Amniotic stem cell (primary cell): ENCODE measurements at places on chromosomes 12 and 14.
A peak's percentile ranks its signal among the peaks of the same experiment; 100 is the strongest.

GRCh38 chr12:56590237-56590830 lies 39.8 kb downstream of the BAZ2A start:
- DNase-seq = no peak

GRCh38 chr12:104721039-104721405 lies 237.1 kb downstream of the SLC41A2 start:
- no peak for DNase-seq

GRCh38 chr12:124663771-124664366 lies 96.5 kb upstream of the NCOR2 start:
- no peak for DNase-seq

DNA sequence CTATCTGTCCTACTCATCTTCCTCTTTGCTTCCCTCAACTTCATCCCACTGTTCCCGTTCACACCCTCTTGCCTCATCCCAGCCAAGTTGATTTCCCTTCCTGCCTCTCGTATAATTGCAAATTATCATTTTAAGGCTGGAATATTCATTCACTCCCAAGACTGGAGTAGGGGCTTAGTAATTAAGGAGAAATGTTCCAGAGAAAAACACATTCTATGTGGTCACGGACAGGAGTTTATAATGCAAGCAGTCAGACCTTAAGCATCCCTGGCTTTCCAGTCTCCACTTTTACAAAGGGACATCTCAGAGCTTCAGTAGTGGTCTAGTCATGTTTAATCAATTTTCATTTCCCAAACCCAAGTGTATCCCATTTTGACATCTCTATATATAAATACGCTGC lies 54.9 kb downstream of the TMEM132D start:
- DNase-seq = peak; percentile 4

DNA sequence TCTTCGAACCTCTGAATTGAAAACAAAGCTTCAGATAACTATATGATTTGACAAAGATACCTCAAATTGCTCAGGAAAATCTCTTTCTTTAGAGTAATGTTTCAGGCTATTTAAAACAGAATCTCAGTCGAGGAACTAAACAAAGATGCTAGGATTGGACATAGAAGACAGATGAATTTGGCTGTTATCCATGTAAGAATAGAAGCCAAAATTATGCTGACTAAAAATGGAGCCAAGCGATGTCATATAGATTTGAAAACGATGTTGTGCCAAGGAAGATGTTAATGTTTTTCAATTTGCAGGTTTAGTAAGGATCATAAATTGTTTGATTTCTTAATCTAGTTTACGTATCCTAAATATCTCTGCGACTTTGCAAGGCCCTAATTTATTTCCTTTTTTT lies 295.9 kb downstream of the FOXG1 start:
- DNase-seq = no peak

DNA sequence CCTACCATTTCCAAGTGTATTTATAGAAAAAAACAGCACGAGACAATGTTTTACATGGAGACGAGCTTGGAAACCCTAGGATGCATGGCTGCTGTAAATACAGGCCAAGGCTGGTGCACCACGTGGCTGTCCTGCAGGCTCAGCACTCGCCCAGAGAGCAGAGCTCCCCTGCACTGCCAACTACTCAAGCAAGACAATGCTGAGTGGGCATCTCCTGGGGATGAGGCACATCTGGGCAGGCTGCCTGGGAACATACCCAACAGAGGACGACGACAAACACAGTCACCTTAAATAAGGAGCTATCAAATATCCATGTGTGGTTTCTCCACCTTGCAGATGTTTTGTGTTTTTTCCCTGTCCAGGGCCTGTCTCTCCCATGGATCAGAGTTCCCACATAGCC lies 128.3 kb upstream of the PRMT8 start:
- no peak for DNase-seq

DNA sequence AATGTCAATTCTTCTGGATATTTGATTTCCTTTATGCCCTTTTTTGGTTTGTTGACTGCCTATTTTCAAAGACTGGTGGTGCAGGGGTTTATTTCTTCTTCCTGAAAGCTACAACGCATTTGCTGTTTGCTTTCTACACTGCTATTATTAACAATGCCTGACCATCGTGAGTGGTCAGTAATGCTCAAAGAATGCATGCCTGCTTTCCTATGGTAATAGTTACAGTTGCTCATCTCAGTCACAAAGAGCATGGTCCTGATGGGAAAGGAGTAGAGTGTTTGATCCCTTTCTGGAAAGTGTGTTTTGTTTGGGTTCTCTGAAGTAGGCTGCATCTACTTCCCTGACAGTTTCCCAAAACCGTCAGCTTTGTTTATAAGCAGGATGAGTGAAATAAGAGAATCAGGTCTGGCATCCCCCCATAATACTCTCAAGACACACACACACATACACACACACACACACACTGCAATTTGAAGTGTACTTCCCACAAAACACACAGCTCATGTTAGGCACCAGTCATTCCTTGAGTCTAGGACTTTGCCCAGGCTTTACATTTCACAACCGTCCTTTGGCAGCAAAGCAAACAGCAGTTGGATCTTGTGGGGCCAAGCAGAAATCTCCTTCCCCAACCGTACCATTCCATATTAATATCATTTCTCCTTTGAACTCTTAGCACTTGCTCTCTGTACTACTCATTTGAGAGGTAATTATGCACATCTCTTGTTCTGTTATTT lies 56.6 kb downstream of the SUDS3 start:
- DNase-seq = no peak

- no peak for DNase-seq
Measured at GRCh38 chr12:130090542-130090941, 71.7 kb upstream of the FZD10 start.

- DNase-seq = no peak
Measured at GRCh38 chr14:100674897-100675619, 51.6 kb upstream of the DLK1 start.

DNA sequence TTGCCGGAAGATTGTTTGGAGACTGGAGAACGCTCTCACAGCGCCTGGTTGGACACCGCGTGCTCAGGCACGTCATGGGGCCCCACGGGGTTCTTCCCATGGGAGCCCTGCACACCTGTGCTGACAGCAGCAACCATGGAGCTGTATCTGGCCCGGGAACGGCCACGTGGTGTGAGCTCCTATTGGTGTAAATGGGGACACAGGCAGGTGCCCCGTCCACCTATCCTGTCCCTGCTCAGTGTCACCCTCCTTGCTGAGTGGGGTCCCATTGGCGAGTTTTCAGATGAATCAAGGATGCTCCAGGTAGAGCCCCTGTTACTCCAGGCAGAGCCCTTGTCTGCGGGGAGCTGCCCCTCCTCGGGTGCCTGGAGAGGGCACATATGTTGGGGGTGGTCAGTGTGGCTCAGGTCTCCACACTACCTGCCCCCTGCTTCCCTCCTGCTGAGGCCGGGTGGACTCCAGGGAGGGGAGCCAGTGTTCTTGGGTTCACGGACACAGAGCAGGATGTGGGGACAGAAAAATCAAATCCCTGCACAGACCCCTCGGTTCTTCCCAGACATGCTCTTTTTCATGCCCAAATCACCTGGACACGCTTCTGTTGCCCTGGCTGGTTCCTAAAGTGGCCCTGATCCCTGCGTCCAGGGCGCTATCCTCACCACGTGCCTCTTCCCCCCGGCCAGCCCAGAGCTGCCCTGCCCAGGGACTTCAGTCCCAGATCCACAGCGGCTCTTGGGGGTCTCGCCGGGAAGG lies 250.1 kb downstream of the ADGRD1 start:
- no peak for DNase-seq

DNA sequence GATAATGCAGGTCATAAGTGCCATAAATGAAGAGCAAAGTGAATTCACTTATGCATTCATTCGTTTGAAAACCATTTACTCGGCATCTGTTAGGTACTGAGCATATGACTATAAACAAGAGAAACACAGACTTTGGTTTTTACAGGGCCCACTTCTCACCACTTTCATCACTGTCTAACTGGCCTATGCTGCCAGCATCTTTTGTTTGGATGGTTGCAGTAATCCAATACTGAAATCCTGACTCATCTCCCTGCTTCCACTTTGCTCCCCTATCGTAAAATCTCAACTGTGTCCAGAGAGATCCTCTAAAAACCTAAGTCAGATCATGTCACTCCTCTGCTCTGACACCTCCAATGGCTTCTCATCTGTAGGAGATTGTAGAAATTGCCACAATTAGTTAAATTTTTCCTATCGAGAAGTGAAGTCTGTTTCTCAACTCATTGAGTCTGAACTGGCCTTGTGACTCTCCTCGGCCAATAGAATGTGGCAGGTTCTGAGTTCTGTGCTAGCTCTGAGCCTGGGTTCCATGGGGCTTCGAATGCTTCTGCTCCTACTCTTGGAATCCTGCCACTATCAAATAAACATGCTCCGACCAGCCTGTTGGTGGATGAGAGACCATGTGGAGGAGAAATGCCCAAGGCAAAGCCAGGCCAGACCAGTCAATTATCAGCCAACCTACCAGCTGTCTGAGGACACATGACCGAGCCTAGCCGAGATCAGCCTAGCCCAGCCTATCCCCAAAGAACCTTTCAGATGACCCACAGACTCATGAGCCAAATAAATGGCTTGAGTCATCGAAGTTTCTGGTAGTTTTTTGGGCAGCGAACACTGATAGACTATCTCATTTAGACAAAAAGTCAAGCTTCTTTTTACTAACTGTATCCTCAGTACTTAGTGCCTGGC lies 2.2 kb upstream of the BATF start:
- no peak for DNase-seq

DNA sequence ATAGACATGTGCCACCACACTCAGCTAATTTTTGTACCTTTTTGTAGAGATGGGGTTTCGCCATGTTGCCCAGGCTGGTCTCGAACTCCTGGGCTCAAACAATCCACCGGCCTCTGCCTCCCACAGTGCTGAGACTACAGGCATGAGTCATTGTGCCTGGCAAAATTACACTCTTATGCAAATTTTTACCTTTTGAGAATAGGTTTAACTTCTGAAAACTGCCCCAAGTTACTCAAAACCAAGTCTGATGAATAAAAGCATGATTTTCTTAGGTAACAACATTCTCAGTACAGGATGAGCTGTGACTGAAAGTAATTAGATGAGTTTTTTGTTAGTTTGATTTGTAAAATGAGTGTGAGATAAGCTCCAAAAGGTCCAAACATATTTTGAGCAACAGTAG lies 166.0 kb downstream of the RPS29 start:
- no peak for DNase-seq

GRCh38 chr14:36479344-36479743 lies 40.7 kb downstream of the NKX2-1 start:
- DNase-seq = no peak

DNA sequence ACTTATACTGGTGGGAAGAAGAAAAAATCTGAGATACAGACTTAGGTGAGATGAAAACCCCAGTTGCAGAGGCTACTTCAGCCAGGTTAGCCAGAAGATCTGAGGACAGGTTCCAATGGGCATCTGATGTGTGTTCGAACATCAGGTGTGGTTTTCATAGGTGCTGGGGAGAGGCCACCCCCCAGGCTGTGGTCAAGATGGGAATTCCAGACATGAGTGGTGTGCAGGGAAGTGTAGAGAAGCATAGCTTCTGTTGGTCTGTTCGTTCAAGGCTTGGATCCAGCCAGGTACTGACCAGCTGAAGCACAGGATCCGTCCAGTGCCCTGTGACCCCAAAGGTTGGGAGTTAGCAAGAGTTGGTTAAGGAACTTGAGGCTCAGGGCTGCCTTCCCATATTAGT lies 85.5 kb downstream of the SSPN start:
- no peak for DNase-seq

- DNase-seq = no peak
Measured at GRCh38 chr14:100727086-100727872, 587 bp downstream of the DLK1 start.

DNA sequence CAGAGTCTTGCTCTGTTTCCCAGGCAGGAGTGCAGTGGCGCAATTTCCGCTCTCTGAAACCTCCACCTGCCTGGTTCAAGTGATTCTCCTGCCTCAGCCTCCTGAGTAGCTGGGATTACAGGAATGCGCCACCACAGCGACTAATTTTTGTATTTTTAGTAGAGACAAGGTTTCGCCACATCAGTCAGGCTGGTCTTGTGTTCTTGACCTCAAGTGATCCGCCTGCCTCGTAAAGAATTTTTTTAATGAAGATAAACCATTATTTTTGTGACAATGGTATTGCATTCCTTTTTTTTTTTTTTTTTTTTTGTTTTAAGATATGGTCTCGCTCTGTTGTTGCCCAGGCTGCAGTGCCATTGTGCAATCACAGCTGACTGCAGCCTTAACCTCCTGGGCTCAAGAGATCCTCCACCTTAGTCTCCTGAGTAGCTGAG lies 25.8 kb downstream of the ACVR1B start:
- DNase-seq = no peak

GRCh38 chr12:2244013-2244861 lies 191.4 kb downstream of the CACNA1C start:
- peak; percentile 82 for DNase-seq

- DNase-seq = no peak
Measured at GRCh38 chr12:116538076-116538591, 21.0 kb upstream of the MAP1LC3B2 start.

GRCh38 chr12:90321369-90321768 lies 612.7 kb upstream of the ATP2B1 start:
- DNase-seq = no peak

- peak; percentile 72 for DNase-seq
Measured at GRCh38 chr12:81450920-81451739, 308.0 kb downstream of the PPFIA2 start.

- no peak for DNase-seq
Measured at GRCh38 chr14:102764220-102764671, 13.0 kb upstream of the TRAF3 start.

GRCh38 chr14:104149617-104150135 lies 11.3 kb downstream of the KIF26A start:
- DNase-seq = no peak

DNA sequence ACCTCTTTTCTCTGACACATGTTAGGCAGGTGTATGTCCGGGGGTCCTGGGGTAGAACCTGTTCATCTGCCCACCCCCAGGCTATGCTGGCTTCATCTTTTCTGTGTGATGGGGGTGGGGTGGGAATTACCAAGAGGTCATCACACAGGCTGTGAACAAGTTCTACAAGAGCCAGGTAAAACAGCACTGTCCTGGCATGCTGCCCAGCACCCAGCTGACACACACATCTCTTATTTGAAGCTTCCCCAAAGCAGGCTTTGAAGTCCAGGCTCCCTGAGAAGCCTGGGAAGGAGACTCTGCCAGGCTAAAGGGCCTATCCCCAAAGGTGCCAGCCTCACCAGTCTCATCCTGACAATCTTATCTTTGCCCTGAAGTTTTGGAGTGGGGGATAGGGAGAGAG lies 141.1 kb downstream of the ALG10 start:
- no peak for DNase-seq

- no peak for DNase-seq
Measured at GRCh38 chr14:80350707-80351106, 139.4 kb upstream of the DIO2 start.
